ENCODE measurements at places on chromosomes 6 and 20.

- DNase-seq, result no peak
Measured at GRCh38 chr6:121000381-121000780, 333.9 kb downstream of the TBC1D32 start.

DNA sequence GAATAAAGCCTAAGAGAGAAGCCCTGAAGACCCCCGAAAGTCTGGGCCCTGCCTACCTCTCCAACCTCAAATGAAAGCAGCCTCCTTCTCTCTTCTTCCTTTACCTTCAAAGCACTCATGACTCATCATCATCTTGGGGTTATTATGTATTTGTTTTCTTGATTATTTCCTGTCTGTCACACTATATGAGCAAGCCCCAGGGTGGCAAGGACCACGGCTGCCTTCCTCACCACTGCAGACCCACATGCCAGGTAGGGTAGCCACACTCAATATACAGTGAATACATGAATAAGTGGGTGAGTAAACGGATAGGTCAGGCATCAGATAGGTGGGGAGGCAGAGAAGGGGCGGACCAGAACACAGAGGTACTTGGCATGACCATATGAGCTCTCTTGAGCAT, 8.8 kb downstream of the WFDC3 start:
- no peak for DNase-seq

DNA sequence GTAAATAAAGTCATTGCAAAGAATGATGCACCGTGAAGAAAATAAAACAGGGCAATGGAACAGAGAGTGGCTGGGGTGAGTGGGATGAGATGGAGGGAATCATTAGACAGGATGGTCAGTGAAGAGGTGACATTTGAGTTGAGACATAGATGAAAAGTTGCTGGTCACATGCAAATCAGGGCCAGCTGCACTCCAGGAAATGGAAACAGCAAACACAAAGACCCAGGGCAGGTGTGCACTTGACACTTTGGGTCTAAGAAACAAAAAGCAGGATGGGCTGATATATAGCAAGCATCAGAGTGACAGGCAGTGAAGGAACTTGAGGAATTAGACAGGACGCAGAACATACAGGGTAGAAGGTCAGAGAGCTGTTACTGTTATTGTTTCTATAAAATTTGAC, 171.5 kb upstream of the RIPOR2 start:
- no peak for DNase-seq

- DNase-seq, result no peak
Measured at GRCh38 chr6:90708206-90708737, 121.4 kb upstream of the MAP3K7 start.

GRCh38 chr6:84013931-84014330, 19.6 kb upstream of the MRAP2 start:
- DNase-seq, result no peak

- peak; percentile 45 for DNase-seq
Measured at GRCh38 chr6:73521351-73521985, 636 bp upstream of the EEF1A1 start.

DNA sequence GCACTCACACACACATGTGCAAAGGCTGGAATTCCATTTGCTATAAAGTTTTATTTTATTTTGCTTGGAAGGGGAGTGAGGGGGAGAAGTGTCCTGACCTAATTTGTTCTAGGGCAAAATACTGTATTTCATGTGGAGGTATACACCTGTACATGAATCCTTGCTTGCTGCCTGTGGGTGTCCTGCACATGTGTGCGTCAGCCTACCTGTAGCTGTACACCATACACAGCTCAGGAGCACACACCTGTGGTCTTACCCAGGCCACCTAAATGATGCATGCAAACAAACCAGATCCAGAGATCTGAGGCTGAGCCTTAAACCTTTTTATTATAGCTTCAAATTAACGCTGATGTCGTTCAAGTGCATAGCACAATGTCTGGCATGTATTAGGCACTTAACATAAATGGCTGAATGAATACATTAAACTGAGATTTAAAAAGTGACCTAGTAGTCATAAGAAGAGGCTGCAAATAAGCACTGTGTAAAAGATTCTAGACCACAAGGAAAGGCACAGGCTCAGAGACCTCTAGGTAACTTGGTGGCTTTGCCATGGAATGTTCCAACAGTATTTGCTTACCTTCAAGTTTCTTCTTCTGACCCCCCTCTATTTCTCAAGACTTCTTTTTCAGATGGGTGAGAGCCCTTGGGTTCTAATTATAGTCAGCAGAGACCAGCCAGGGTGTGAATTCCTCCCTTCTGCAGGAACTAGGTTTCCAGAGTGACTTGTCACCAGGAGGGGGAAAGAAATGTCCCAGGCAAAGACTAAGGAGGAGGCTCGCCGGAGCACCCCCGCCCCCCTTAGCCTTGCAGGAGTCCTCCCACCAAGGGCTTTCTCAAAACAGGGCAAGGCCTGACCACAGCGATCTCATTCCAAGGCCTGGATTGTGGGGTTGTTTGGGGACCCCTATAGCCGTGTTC, 13.4 kb downstream of the FOXC1 start:
- no peak for DNase-seq
